ENCODE measurements at places on chromosomes 16 and 17.

DNA sequence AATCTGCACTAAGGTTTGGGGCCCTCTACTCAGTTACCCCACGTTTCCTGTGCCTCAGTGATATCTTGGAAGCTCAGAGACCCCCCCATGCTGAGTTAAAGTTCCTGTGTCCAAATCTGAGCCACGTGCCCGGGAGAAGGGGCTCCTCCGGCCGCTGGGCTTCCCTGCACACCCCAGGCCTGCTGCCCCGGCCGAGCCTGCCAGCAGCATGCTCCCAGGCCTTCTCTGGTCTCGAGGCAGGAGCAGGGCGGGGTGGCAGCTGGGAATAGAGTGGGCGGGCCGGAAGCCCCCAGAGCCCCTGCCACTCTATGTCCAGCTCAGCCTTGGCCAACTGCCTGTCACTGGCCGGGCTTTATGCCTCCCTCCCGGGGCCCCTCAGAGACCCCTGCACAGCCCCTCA is 5.6 kb upstream of the VASN start:
- no peak for DNase-seq

DNA sequence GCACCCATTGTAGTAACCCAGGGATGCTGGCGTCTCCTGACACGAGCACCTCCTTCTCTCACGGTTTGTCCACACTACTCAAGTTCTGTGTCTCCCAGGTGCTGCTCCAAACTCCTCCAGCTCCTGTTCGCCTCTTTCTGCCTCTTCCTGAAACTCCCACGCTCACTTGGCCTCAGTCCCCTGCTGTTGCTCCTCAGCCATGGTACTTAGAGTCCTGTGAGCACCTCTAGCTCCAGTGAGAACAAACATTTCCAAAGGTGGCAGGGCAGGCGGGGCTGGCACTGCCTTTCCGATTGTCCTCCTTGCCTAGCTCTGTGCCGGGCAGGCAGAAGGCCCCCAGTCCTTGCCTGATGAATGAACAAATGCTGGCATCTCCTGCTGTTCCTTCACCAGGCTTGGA is 146.1 kb downstream of the SDK2 start:
- DNase-seq, result no peak

DNA sequence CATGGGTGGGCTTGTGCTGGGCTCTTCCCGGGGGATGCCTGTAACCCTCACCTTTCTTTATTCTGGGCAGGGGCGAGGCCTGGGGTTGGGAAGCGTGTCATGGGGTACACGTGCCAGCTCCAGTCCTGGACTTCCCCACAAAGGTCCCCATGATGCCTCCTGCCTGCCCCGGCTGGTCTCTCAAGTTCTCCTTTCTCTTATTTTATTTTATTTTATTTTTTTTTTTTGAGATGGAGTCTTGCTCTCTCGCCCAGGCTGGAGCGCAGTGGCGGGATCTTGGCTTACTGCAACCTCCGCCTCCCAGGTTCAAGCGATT is 8.6 kb downstream of the ATP2A3 start:
- DNase-seq, result no peak

DNA sequence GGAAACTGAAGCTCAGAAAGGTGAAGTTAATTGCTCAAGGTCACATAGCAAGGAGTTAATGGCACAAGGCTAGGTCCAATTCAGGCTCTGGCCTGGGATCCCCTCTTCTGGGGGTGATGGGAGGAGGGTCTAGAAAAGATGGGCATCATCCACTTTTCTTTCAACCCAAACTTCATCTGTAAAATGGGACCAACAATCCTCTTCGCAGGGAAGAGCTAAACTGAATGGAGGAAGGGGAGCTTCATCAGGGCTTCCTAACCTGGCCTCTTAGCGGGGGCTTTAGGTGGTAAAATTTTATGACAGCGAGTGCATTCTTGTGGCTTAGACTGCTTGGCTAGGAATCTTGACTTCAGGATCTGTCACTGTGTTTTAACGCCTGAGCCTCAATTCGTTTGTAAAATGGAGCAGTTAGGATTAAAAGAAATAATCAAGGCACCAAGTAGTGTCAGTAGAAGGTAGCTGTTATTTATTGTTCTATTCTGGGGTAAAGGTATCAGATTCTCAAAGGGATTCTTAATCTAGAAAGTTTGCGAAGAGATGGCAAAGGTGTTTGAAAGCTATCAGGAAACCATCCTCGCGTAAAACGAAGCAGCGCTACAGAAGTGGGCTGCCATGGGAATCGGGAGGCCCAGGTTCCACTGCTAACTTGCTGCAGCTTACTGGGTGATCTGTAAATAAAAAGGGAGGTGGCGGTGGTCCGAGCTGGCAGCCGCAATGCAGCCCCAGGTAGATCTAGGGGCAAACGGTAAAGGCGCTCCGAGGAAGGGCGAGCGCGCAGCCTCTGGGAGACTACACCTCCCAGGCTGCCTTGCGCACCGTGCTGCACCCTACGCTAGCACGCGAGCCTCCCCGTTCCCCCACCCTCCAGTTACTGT is 1.5 kb upstream of the SRCAP start:
- no peak for DNase-seq

GRCh38 chr16:7513429-7513828 is 180.8 kb downstream of the RBFOX1 start:
- no peak for DNase-seq

- DNase-seq, result no peak
Observed at GRCh38 chr16:8175411-8175810, 414.9 kb downstream of the TMEM114 start.

GRCh38 chr17:38881600-38882191 is 11.8 kb downstream of the LASP1 start:
- DNase-seq, result no peak

- DNase-seq, result no peak
Observed at GRCh38 chr16:69928856-69929400, 22.2 kb upstream of the CLEC18A start.

DNA sequence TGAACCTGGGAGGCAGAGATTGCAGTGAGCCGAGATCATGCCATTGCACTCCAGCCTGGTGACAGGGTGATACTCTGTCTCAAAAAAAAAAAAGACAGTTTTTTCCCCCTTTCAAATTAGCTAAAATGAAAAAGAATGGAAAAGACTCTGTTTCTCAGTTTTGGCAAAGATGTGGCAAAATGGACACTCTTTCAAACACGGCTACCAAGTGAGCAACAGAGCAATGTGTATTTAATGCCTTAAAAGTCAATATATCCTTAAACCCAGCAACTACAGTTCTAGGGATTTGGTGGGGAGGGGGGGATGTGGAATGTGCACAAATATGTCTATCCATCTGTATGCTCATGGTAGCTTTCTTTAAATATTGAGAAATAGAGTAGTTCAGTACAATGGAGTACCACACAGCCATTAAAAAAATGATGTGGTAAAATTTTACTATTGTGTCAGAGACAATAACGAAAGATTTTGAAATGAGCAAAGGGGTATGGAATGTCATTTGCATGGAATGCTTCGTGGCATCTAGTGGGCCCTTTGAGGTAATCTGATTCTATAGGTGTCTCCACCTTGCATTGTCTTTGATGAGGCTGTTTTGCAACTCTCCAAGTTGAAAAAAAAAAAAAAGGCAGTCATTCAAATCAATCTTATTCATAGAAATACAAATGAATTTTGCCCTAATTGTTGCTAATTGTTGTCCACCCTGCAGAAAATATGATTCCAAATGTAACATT is 108.1 kb downstream of the AXIN2 start:
- DNase-seq, result no peak

- no peak for DNase-seq
Observed at GRCh38 chr17:45809499-45809898, 25.4 kb downstream of the CRHR1 start.

DNA sequence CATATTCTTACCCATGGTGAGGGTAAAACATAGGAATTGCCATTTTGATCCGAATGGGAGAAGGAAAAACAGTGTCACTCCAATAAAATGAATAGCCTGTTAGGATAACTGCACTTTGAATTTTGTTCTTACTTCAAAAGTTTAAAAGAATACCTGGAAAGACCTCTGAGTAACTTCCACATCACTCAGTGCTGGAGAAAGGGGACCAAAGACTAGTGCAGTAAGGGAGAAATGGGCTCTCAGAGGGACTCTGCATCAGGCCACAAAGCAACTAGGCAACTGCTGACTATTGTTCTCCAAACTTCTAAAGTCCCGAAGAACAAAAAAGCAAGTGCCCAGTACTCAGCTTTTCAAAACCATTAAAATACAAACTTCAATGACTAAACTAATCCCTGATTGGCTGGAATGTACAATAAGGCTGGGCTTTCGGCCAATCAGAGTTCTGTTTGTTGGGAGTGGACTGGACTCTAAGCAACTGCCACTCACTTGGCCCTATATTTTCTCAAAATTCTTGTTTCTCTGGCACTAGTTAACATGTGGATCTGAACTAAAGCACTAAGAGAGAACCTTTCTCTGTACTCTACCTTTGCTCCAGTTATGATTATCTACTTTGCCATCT is 6.2 kb downstream of the DNAJC7 start:
- no peak for DNase-seq

- peak; percentile 6 for DNase-seq
Observed at GRCh38 chr16:23434380-23434779, 18.6 kb downstream of the COG7 start.

GRCh38 chr16:89192956-89193575 is 7.3 kb downstream of the SLC22A31 start:
- DNase-seq, result no peak

DNA sequence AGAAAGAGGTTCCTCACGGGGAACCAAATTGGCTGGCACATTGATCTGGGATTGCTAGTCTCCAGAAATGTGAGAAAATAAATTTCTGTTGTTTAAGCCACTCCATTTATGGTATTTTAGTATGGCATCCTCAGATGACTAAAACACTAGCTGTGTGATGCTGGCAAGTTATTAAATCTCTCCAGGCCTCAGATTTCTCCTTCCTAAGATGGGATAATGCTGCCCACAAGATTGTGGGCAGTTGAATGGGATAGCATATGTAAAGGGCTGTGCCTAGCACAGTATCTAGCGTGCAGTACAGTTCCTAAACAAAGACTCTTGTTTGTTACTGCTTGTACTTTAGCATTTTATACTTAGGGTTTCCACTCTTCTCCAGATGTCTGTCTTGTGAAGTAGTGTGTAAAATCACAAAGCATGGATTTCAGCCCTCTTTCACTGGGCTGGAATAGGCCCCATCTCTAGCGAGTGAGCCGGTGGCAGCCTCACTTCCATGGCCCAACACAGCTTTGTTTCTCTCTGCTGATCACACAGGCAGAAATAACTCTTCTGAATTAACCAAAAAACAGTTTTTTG is 38.2 kb upstream of the PHAF1 start:
- DNase-seq, result no peak

DNA sequence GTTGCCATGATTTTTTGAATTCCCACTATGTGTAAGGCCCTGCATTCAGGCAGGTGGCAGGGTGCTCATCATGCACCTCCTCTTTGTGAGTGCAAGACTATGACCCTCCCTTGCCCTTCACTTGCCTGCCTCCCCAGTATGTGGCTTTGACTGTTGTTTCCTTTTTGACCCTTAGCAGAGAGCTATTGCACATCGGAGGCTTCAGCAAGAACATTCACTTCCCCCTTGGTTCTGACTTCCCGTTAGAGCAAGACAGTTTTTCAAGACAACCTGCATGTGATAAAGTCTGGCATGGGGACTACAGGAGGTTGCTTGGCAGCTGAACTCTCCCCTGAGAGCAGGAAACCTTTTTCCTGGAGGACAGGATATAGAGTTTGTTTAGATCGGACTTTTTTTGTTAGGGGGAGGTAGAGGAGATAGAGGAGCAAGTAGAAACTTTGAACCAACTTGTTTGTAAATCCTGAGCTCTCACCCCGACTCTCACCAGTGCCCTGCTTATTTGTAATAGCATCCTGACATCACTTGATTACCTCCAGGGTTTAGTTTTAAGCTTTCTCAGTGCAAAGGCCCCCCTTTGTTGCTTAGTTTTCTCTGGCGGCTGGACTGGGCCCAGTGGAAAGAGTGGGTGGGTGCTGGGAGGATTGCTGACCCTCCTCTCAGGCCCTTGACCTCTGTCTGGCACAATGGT is 34.3 kb downstream of the LIMD2 start:
- DNase-seq, result no peak
